ENCODE measurements at places on chromosomes 12 and 14. TPM values are rescaled to one million over a fixed set of nuclear protein-coding genes. Genes with fewer than 3 reads are reported as not detected.

DNA sequence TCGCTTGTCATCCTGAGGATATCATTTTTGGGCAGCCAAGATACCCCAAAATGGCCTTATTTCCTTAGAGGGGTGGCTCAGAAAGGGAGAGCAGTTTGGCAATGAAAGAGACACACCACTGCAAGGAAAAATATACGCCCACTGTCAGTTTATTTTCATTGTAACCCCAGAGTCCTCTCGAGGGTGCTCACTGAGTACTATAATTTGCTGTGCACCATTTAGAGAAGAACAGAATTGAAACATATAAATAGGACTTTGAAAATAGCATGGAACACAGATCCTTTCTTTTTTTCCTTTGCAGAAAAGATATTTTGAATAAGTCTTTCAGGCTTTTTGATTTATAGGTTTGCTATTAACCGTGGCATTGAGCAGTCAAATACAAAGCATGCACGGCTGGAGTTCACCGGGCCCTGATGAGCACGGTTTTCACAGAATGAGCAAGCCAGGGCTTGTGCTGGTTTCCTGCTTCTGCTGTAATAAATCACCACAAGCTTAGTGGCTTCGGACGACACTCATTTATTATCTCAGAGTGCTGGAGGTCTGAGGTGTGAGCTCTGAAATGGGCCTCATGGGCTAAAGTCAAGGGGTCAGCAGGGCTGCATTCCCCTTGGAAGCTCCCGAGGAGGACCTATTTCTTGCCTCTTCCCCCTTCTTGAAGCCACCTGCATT lies 152.3 kb downstream of the ZNF664 start:
- no peak for DNase-seq

Gene ACRBP
- not detected for total RNA-seq

Gene RNF212B
- total RNA-seq: not detected

Gene RHOJ
- total RNA-seq: 1.3 TPM

DNA sequence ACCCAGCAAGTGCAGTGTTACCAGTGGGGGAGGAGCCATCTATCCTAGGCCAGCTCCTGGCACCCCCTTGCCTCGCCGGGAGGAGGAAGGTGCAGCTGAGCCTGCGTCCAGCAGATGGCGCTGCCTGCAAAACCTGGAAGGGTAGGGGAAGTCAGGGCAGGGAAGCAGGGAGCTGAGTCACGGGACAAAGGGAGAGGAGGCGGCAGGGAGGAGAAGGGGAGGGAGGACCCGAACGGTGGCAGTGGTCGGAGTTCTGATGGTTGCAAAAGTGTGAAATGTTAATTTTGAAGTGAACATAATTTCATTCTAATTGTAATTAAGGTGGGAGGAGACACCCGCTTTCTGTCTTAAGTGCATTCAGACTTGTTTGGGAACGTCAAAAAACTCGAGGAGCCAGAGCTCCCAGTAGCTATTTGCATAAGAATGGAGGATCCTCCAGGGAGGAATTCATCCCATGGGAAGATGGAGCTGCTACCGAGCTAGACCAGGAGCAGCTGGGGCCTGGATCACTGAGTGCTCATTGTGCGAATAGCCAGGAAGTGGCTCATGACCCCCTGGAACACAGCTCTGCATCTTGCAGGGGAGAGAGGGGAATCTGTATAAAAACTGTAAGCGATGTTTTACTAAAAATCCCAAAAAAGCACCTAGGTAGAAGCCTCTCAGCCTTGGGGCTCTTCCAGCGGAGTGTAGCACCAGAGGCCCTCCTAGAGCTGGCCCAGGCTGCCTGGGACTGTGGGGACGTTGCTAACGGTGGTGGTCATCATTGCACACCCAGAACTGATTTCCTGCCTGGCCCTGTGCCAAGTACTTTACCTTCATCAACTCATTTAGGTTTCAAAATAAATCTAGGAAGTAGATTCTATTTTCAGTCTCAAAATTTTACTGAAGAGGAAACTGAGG lies 59.5 kb downstream of the EMP1 start:
- peak; percentile 98 for DNase-seq

- no peak for DNase-seq
Measured at GRCh38 chr12:119642986-119643385, 24.9 kb upstream of the PRKAB1 start.

DNA sequence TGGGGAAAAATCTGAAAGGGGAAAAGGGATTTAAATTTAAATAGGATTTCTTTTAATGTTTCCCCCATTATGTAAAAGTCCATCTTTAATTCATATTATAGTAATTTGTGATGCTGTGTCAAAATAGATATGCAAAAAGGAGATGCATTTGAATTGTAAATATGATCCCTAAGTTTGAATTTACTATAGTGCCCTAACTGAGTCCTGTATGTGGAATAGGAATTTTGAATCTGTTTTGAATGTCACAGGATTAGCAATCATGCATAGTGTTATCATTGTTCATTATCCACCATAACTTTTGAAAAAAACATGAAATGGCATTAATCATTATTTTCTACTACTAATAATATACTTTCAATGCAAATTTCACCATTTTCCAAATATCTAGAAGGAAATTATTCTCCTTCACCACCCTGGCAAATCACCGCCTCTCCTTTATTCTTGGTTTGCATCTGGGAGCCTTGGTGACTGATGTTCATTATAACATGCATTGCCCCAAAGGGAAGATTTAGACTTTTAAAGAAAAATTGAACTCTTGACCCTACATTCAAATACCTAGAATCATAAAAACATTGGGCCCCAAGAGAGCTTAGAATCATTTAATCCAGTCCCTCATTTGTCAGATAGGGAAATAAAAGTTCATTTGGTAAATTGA lies 341.5 kb upstream of the TMPO start:
- DNase-seq: no peak

GRCh38 chr12:62737615-62738014 lies 197.3 kb downstream of the PPM1H start:
- DNase-seq: peak; percentile 74

GRCh38 chr14:64409126-64409920 lies 21.2 kb downstream of the MTHFD1 start:
- DNase-seq: no peak

Gene GARIN6
- total RNA-seq: not detected

Gene TSPAN11
- total RNA-seq: 1.8 TPM

GRCh38 chr12:95820096-95820703 lies 29.6 kb upstream of the NTN4 start:
- peak; percentile 47 for DNase-seq

Gene ASPG
- not detected for total RNA-seq

Gene RFLNA
- not detected for total RNA-seq

DNA sequence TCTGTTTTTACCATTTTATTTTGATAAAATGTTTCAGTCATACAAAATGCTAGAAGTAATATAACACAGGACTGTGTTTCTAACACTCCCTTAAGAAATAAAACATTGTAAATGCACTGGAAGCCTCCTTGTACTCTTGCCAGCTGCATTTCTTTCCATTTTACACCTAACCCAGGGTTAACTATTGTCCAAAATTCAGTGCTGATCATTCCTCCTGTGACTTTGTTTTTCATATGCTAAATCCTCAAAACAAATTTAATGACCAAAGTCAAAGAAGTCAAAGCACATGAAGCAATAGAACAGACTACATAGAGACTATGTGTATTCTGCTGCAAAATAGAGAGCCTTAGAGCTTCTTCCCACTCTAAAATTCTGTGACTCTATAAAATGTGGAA lies 420.3 kb upstream of the PRICKLE1 start:
- no peak for DNase-seq

Gene FAM222A
- 0.68 TPM for total RNA-seq

Gene STAC3
- total RNA-seq: not detected

GRCh38 chr12:40238266-40238902 lies 13.6 kb downstream of the LRRK2 start:
- no peak for DNase-seq

Gene PMCH
- total RNA-seq: not detected

Gene POTEM
- total RNA-seq: not detected

DNA sequence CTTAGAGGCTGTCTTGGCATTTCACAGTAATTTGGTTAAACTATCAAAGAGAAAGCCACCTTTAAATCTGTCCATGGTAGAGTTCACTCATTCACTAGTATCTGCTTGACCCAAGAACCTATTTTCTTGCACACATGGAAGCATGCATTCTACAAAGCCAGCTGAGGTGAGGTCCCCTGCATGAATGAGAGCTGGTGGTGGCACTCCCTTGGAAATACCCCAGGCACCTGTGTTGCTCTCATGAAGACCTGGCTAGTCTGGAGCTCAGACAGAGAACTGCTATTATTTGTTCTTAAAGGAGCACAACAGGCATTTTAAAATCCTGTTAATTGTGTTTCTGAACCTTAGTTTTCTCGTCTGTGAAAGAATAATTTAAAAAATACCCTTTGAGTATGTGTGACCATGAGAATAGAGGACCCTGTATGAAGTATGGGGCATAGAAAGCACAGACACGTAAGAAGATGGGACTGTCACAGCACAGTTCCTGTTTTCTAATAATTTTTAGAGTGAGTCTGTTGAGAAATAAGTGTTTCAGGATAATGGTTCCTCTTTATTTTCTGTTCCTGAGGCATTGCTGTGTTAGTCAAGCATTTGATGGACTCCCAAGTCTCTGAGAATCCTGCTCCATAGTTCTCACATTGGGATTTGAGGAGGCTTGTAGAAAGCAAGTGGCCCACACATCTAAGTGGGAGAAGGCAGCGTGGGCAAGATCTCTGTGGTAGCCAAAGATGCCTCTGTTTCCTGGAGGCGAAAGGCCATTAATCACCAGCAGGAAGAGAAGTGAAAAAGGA lies 10.9 kb downstream of the RGS6 start:
- no peak for DNase-seq

Gene GPR84
- not detected for total RNA-seq

DNA sequence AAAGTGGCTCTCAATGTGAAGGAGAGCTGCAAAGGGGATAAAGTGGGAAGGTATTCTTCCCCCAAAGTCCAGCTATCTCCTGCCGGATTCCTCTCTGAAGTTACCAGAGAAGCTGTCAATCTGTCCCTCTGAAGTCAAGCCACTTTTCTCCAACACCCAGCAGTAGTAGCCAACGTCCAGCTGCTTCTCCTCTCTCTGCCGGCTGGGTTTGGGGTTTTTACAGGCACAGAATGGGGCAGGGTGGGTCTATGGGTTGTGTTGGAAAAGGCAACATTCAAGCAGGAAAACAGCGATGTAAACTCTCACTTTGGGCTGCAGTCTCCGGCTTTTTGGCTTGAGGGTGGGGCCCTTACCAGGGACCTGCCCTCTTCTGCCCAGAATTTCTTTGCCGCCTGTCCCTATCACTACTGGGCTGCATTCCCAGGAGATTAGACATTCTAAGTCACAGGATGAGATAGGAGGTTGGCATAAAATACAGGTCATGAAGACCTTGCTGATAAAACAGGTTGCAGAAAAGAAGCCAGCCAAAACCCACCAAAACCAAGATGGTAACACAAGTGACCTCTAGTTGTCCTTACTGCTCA lies 16.3 kb downstream of the CAPZA3 start:
- no peak for DNase-seq
